Pancreas (tissue), 10 donors: ENCODE measurements at places on chromosomes 3 and 15. TPM values are rescaled to one million over a fixed set of nuclear protein-coding genes. Genes with fewer than 3 reads are reported as not detected.

HTR3E gene
- polyA plus RNA-seq = not detected

DNA sequence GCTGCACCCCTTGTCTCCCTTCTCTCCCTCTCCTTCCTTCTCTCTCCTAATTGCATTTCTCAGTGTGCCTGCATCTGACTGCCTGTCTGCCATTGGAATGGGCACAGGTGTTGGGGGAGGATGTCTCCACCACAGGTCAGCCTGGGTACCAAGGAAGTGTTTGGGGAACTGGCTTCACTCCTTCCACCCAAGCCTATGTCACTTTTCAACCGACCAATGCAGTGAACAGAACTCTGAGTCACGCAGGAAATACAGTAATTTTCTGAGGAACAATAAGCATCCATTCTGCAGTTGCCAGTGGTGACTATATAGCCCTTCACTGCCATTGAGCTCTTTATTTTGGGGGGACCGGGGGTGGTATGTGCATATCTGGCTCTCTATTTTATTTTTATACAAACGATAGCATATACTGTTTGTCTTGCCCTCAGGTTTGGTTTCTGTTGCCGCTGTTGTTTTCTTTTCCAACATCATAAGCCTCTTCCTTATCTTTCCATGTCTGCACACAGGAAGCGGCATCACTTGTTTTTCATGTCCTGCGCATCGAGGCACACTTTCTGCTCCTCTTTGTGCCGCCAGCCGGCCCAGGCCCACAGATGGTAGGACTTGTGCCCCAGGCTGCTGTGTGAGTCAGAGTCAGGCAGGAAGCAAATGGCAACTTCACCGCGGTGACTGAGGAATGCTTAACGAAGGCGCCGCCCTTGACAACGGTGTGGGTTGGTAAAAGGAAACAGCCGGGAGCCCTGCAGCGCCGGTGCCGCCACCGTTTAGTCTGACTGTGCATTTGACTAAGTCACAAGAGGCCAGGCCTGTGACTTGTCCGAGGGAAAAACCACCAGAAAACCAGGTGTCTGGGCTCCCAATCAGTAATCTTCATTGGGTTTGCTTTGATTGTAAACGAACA, 21.1 kb upstream of the CDCP1 start:
- DNase-seq = peak; percentile 89

DNA sequence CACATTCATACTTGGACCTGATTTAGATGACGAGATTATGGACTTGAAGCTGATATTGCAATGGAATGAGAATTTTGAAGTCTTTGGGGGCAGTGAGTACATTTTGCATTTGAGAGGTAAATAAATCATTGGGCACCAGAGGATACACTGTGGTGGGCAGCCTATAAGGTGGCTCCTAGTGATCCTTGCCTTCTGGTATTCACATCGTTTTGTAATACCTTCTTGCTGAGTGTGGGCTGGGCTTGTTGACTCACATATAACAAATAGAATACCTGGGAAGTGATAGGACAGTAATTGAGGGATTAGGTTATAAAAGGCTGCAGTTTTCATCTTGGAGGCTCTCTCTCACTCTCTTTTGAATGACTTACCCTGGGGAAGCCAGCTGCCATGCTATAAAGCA, 605.5 kb upstream of the KCNMB2 start:
- no peak for DNase-seq

TRIM71 gene
- 0.02 TPM for polyA plus RNA-seq

DNA sequence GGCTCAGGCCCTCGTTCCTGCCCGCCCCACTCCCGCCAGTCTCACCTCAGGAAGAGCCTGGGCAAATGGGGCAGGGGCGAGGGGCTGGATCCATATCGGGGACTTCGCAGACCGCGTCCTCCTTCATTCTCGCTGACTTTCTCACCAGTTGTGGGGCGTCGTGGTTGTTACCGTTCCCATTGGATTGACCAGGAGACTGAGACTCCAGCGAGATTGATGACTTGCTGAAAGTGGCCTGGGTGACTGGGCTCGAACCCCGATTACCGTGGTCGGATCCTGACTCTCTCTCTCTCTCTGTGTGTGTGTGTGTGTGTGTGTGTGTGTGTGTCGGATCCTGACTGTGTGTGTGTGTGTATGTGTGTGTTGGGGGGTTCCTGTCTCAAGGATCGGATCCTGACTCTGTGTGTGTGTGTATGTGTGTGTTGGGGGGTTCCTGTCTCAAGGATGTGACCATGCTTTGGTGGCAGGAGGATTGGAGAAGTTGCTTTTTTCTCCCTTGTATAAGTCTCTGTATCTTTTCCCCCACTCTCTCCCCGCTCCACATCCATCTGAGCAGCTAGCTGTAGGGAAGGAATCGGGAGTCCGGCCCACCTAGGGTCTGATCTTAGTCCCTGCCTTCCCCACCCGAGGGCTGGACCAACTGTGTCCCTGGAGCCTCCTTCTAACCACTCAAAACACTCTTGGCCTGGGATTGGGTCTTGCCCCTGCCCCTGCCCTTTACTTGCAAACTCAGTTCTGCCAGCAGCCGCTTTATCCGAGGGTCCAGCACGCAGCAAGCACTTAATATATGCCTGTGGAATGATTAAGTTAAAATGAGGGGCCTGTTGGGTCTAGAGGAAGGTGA, 603 bp downstream of the PLEKHO2 start:
- no peak for DNase-seq

DNA sequence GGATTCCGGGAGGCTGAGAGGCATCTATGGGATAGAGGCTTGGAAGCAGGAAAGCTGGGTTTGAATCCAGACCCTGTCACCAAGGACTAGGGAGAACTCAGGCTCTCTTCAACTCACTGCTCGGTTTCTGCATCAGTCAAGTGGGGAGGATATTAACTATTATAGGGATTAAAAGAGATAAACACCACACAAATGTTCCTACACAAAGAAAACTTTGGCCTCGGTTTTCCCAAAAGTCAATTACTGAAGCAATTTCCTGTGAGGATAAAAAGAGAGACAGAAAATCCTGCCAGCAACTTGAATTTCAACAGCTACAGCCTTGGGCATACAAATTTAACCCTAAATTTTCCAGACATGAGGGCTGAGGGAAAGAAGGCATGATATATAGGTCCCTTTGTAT, 36.0 kb downstream of the ITGB5 start:
- DNase-seq = no peak

GRCh38 chr3:177530908-177531307, 333.6 kb upstream of the TBL1XR1 start:
- no peak for DNase-seq

DNA sequence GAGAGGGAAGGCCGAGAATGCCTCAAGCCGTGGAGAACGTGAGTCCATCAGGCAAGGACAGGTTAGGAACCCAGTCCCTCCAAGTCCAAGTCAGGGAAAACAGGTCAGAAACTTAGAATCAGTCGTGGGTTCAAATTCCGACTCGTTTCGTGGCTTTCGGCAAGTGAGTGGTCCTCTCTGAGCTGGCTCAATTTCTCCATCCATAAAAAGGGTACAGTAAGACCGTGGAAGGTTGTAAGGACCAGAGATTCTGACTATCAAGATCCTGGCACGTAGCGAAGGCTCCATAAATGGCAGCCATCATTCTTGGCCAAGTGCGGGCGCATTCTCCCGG, 604 bp upstream of the MED12L start:
- no peak for DNase-seq

DNA sequence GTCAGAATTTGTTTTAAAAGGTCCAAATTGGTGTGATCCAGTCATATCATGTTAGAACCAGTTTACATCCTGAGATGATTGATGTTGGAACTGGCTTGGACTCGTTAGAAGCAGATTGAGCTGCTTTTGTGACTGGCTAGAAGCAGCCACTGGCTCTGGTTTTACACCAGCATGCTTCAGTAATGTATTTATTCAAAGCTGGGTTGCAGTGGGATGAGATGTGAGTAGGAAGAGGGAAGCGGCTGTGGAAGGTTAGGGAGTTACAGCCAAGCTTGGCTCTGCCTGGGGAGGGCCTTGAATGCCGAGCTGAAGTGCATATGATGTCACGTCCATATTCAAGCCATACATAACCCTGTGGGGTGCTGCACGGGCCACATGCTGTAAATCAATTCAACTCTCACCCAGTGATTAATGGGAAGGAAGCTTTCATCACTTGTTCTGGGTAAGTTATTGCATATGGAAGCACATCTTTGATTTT, 104.0 kb upstream of the SMAD3 start:
- DNase-seq = no peak

NIPA2 gene
- 10.3 TPM for polyA plus RNA-seq

GRCh38 chr3:178058629-178059028, 477.6 kb upstream of the KCNMB2 start:
- no peak for DNase-seq

DNA sequence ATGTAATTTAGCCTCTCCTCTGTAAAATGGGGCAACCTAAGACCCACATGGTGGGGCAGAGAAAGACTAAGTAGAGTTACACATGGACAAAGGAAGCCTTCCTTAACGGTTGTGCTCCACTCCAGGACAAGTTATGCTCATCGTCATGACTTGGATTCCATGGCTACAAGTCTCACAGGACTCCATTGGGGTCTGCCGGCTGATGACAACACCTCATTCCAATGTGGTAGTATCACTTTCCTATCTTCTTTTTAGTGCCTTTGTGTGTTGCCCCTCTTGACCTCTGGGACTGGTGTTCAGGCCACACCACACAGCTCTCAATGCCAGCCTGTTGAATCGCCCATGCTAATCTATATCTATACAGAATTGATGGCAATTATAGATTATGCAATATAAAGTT, 181.3 kb upstream of the WNT5A start:
- no peak for DNase-seq

DNA sequence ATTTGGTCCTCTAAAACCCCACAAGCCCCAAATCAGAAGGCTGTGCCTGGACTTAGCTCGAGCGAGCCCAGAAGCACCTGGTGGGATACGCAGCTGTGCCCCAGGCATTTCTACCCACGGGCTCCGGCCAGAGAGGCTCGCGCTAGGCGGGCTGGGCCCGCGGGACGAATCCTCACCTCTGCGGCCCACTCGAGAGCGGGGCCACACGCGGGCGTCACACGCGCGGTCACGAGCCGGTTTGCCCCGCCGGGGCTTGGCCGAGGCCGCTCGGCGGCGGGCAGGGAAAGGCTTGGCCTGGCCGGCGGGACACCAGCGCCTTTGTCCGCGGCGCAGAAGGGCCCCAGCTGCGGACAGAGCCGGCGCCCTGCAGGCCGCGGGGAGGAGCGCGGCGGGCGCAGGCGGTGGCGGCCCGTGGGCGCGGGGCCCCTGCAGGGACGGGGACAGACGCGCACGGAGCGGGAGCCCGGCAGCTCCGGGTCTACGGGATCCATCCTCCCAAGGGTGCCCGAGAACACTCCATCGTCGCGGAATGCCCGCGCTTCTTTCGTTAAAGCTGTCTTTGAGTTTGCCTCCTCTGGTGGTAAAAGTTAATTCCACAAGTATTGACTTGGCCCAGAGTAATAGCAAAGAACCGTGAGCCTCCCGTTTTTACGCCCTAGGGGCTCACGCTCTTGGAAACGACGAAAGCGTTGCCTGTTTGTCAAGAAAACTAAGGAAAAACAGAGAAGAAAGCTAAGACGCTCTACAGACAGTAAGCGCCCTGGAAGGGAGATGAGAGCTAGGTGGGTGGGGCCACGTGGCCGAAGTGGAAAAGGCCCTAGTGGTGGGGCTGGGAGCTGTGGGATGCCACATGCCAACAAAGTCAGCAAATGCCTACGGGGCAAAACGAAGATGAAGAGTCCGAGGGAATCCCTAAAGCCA, 26.4 kb downstream of the TYRO3 start:
- peak; percentile 78 for DNase-seq

GRCh38 chr15:74954515-74954914, 2.1 kb downstream of the RPP25 start:
- DNase-seq = no peak

DNA sequence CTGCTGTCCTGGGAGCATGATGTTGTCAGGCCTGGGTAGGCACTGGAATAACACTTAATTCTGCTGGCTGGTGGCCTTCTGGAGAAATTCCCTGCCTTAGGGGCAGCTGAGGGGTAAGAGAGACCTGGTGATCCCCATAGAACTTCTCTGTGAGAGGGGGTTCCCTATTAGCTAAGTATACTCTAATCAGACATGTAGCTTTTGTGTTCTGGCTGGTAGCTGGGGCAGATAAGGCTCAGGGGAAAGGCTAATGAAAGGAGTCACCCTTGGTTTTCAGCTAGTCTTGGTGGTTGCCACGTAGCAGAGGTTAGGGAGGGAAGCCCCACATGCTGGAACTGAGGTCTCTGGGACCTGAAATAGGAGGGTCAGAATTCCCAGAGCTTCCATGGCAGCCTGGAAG, 952 bp upstream of the HDDC3 start:
- DNase-seq = peak; percentile 7

DNA sequence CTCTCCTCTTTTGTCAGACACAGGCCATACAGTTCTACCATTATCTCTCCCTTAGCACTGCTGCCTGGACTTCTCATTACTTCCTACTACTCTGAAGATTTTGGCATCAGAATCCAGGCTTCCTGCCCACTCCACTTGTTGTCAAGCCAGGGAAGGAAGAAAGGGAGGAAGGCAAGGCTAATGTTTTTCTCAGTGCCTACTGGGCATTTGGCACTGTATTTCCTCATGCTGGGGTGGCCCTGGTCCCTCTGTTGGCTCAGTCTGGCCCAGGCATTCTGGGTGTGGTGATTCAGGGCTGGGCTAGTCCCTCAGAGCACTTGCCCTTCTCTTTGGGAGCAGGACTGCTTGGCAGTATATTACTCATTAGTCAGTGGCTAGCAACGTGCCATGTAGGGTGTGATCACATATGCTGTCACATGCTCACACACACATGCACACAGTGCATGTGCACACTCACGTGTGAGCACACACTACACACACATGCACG, 52.9 kb downstream of the BSN start:
- DNase-seq = no peak

NDUFAF3 gene
- polyA plus RNA-seq = 72.1 TPM

- no peak for DNase-seq
Observed at GRCh38 chr3:146838221-146838620, 233.1 kb upstream of the PLSCR5 start.

GRCh38 chr3:124630960-124631359, 99.3 kb upstream of the UMPS start:
- DNase-seq = no peak

DNA sequence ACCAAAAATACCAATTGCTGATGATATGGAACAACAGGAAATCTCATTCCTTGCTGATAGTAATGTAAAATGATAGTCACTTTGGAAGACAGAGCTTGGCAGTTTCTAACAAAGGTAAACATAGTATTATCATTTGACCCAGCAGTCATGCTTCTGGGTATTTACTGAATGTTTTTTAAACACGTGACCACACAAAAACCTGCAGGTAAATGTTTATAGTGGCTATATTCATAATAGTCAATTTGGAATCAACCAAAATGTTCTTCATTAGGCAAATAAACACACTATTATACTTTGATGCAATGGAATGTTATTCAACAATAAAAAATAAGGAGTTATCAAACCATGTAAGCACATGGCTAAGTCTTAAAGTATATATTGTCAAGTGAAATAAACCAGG, 24.1 kb upstream of the GOLGA8A start:
- no peak for DNase-seq

SEMA6D gene
- polyA plus RNA-seq = 8.9 TPM

GPR62 gene
- not detected for polyA plus RNA-seq

GSK3B gene
- polyA plus RNA-seq = 4.4 TPM

GRCh38 chr3:115165701-115166100, 18.6 kb upstream of the ZBTB20 start:
- DNase-seq = no peak

PATL2 gene
- 0.80 TPM for polyA plus RNA-seq

GRCh38 chr15:96076350-96076749, 254.2 kb upstream of the NR2F2 start:
- DNase-seq = no peak

NBEAL2 gene
- 231 TPM for polyA plus RNA-seq
